Mesenchymal stem cell (in vitro differentiated cells and primary cell): ENCODE measurements at places on chromosomes 16 and 17.
A peak's percentile ranks its signal among the peaks of the same experiment; 100 is the strongest.

DNA sequence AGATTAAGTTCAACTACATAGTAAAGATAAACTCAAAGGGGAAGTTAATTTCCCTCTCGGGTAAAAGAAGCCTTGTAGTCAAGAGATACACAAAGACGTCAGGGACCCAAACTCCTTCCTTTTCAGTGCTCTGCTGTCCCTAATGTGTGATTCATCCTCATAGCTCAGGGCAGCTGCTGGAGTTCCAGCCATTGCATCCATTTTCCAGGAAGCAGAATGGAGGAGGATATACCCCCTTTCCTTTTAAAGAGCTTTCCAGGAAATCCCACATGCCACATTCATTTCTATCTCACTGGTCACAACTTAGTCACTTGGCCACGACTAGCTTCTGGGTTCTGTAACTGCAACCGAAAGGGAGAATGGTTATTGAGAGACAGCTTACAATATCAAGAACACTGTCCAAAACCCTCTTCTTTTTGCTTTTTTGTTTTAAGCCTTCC, 95.3 kb downstream of the SOCS1 start:
- no peaks in the 10 kb centered on the region for H3K27me3 ChIP-seq
- no peak overlapping the region for H3K4me3 ChIP-seq
- DNase-seq: no peak
- H3K36me3 ChIP-seq: no peaks in the 10 kb centered on the region
- H3K27ac ChIP-seq: no peak overlapping the region

DNA sequence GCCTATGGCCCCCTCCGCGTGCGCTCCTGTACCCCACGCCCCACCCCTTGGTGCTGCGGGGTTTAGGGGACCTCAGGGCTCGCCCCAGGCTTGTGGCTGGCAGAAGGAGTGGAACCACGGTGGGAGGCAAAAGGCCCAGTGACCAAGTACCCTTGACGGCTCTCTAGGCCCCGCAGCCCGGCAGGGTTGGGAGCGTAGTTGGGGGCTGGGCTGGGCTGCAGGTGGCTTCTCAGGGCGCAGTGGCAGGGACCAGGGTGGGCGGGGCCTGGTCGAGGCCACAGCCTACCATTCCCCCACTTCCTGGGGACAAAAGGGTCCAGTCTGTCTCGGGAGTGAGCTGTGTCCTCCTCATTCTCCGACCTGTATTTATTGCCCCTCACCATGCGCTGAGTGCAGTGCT, 124.9 kb downstream of the RBFOX3 start:
- H3K27ac ChIP-seq: no peak overlapping the region
- no peaks in the 10 kb centered on the region for H3K27me3 ChIP-seq
- H3K36me3 ChIP-seq: no peaks in the 10 kb centered on the region
- H3K4me3 ChIP-seq: no peak overlapping the region
- no peak for DNase-seq

GRCh38 chr17:46876353-46876887, 25.0 kb downstream of the WNT9B start:
- H3K27me3 ChIP-seq: peaks cover 60% of the 10 kb centered on the region
- H3K4me1 ChIP-seq: no peaks in the 10 kb centered on the region
- H3K36me3 ChIP-seq: no peaks in the 10 kb centered on the region
- no peak overlapping the region for H3K4me3 ChIP-seq
- DNase-seq: no peak

GRCh38 chr16:9557713-9558112, 466.3 kb downstream of the HAPSTR1 start:
- H3K36me3 ChIP-seq: no peaks in the 10 kb centered on the region
- no peak for DNase-seq
- no peaks in the 10 kb centered on the region for H3K27me3 ChIP-seq
- no peaks in the 10 kb centered on the region for H3K4me1 ChIP-seq
- H3K27ac ChIP-seq: no peak overlapping the region

DNA sequence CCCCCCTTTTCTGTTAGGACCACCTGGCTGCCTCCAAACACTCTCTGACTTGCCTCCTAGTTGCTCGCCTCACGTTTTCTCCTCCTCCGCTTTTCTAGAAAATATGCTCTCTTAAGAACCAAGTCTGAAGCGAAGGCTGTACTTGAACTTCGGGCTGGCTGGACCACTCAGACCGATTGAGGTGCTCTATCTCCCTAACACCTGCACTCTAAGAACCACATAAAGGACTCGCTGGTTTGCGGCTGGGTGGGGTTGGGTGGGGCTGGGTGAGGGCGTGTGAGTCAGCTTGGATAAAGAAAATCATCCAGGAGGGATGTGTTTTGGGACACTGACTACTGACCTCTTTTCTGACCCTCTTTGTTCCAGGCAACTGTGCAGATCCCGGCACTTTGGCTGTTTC, 22.9 kb upstream of the TMEM220 start:
- DNase-seq: no peak
- no peaks in the 10 kb centered on the region for H3K36me3 ChIP-seq

DNA sequence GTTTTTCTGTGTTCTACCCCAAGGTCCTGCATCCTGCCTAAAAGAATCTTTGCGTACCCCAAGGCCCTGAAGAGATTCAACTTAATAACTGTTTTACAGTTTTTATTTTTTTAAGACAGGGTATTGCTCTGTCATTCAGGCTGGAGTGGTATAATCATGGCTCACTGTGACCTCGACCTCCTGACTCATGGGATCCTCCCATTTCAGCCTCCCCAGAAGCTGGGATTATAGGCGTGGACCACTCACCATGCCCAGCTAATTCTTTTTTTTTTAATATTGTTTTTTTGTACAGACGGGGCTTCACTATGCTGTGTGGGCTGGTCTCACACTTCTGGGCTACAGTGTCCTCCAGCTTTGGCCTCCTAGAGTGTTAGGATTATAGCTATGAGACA, 9.3 kb upstream of the FAAP100 start:
- peaks cover 83% of the 10 kb centered on the region for H3K36me3 ChIP-seq
- H3K27ac ChIP-seq: peak overlapping the region; percentile 37

GRCh38 chr16:679814-680624, at the start of gene STUB1:
STUB1 (plus strand) TSS chr16:680410; CDS start chr16:680526, 116 bp downstream.
- peak within 1 kb of the TSS; percentile 93 for H3K4me3 ChIP-seq
- DNase-seq: peak; percentile 90
- H3K27ac ChIP-seq: peak within 1 kb of the TSS; percentile 88
- H3K36me3 ChIP-seq: peaks cover 24% of the 10 kb centered on the region
- H3K4me1 ChIP-seq: peaks cover 71% of the 10 kb centered on the region
- no peaks in the 10 kb centered on the region for H3K27me3 ChIP-seq

DNA sequence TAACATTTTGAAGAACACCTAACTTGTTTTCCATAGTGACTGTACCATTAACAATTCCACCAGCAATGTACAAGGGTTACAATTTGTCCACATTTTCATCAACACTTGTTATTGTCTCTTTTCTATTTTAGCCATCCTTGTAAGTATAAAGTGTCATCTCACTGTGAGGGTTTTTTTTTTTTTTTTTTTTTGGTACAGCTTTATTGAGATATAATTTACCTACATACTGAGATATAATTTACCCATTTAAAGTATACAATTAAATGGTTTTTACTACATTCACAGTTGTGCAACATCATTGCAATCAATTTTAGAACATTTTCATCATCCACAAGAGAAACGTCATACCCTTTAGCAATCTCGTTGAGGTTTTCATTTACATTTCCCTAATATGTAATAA, 17.9 kb upstream of the TMIGD1 start:
- DNase-seq: no peak
- no peak overlapping the region for H3K27ac ChIP-seq
- H3K27me3 ChIP-seq: no peaks in the 10 kb centered on the region
- H3K4me3 ChIP-seq: no peak overlapping the region
- H3K36me3 ChIP-seq: no peaks in the 10 kb centered on the region

DNA sequence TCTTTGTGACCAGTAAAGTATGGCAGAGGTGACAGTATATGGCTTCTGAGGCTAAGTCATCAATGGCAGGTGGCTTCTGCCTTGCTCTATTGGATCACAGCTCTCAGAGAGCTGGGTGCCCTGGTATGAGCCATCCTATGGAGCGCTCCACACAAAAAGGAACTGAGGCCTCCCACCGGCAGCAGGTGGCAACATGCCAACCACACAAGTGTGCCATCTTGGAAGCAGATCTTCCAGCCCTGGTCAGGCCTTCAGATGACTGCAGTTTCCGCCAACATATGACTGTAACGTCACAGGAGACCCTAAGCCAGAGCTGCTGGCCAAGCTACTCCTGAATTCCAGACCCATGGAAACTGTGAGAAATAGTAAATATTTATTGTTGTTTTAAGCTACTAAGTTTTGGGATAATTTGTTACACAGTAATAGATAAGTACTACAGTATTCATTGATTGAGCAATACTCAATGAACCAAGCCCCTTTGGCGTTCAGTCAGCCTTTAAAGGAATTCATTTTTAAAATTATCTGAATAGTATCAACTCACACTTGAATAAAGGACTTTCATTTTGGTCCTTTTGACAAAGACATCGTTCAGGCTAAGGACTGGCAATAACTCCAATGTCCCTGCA, 69.4 kb upstream of the LHX1 start:
- peaks cover 21% of the 10 kb centered on the region for H3K27me3 ChIP-seq
- no peak overlapping the region for H3K27ac ChIP-seq
- H3K36me3 ChIP-seq: no peaks in the 10 kb centered on the region
- H3K4me1 ChIP-seq: peaks cover 5% of the 10 kb centered on the region
- DNase-seq: no peak
- no peak overlapping the region for H3K4me3 ChIP-seq

DNA sequence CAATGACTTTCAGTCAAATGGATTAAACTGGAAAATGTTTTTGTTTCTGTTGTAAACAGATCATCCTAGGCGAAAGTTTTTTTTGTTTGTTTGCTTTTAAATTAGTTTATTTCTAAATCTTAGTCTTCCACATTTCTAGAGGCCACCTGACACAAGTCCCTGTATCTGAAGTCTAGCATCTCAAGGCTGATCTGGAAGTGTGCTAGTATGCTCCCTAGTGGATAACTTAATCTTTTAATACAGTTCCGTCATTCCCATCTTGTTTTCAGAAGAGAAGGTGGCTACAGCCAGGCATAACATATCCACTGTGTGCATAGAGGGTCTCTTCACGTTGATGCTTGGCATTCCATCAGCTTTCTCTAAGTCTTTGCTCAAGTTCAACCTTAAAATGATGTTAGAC, 7.6 kb downstream of the IFT20 start:
- peaks cover 7% of the 10 kb centered on the region for H3K4me1 ChIP-seq
- H3K27me3 ChIP-seq: no peaks in the 10 kb centered on the region
- DNase-seq: peak; percentile 26
- peaks cover 62% of the 10 kb centered on the region for H3K36me3 ChIP-seq
- no peak overlapping the region for H3K4me3 ChIP-seq
- peak overlapping the region; percentile 61 for H3K27ac ChIP-seq

DNA sequence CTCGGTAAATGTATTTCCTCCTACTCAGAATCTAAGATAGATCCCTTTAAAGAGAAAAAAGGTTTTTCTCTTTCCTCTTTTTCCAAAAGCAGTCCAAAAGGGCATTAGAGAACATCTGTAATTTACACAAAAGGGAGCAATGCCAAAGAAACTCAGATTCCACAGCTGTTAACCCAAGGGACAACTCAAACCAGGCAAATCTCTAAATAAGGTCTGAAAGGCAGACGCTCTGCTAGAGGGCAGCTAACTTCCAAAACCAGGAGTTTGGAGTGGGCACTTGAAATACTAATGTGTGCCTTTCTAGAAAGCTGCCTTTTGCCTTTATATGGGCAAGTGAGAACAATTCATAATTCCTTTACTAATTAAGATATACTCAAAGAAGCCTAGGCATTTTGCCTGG, 435.7 kb downstream of the ZFHX3 start:
- no peak overlapping the region for H3K27ac ChIP-seq
- H3K36me3 ChIP-seq: no peaks in the 10 kb centered on the region
- DNase-seq: no peak
- H3K4me3 ChIP-seq: no peak overlapping the region
- no peaks in the 10 kb centered on the region for H3K27me3 ChIP-seq
- H3K4me1 ChIP-seq: no peaks in the 10 kb centered on the region

DNA sequence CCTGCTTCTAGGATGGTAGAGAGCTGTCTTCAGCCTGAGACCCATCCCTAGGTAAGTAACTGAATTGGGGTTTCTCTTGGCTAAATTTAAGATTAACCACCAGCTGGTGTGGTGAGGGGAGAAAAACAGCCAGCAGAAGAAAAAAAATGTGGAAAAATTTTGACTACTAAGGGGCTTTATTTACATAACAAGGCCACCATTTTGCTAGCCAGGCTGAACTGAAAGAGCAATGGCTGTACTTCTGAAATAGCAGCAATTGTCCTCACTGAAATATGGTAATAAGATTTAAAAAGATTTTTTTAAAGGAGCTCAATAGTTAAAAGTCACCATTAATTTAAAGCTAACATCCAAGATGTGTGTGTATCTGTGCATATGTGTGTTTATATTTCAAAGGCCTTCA, 12.4 kb upstream of the TRIM25 start:
- no peaks in the 10 kb centered on the region for H3K27me3 ChIP-seq
- no peaks in the 10 kb centered on the region for H3K36me3 ChIP-seq

- DNase-seq: no peak
- H3K4me1 ChIP-seq: peaks cover 13% of the 10 kb centered on the region
- no peaks in the 10 kb centered on the region for H3K36me3 ChIP-seq
- no peaks in the 10 kb centered on the region for H3K27me3 ChIP-seq
- no peak overlapping the region for H3K27ac ChIP-seq
These were observed 271.3 kb downstream of the PARN start for GRCh38 chr16:14358697-14359305.

GRCh38 chr16:17160285-17160853, 310.4 kb downstream of the XYLT1 start:
- DNase-seq: no peak
- H3K27ac ChIP-seq: no peak overlapping the region
- no peaks in the 10 kb centered on the region for H3K4me1 ChIP-seq
- H3K27me3 ChIP-seq: no peaks in the 10 kb centered on the region

GRCh38 chr16:54282928-54283724, 3.5 kb downstream of the IRX3 start:
- no peak overlapping the region for H3K27ac ChIP-seq
- peaks cover 39% of the 10 kb centered on the region for H3K4me1 ChIP-seq
- DNase-seq: no peak
- H3K27me3 ChIP-seq: no peaks in the 10 kb centered on the region

GRCh38 chr16:27301236-27301861, 12.4 kb upstream of the IL4R start:
- no peak for DNase-seq
- H3K36me3 ChIP-seq: no peaks in the 10 kb centered on the region
- H3K4me1 ChIP-seq: no peaks in the 10 kb centered on the region
- no peaks in the 10 kb centered on the region for H3K27me3 ChIP-seq

- no peaks in the 10 kb centered on the region for H3K27me3 ChIP-seq
- peak overlapping the region; percentile 13 for H3K4me3 ChIP-seq
- peak; percentile 78 for DNase-seq
These were observed 4.5 kb downstream of the RMI2 start for GRCh38 chr16:11349599-11350276.

DNA sequence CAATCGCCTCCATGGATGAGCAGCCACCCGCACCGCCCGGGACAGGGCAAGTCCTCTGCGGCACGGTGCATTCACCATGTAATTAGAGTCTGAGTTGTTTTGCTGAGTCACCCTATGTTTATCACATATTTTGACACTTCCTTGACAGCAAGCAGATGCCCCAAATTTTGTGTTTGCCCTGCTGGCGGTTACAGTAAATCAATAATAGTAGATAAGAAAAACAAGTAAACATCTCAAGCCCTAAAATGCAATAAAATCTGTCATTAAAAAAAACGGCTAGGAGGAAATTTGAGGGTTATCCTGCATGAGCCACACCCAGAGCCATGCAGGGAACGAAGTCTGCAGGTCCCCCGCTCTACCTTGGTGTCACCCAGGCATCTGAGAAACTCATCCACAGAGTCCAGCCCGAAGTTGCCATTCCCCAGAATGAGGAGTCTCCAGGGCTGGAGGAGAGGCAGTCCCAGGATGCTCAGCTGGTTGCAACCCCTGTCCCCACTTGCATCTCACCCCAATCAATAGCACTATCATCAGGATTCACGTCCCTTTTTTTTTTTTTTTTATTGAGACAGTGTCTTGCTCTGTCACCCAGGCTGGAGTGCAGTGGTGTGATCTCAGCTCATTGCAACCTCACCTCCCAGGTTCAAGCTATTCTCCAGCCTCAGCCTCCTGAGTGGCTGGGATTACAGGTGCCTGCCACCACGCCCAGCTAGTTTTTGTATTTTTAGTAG, 16.5 kb upstream of the ST6GALNAC1 start:
- peak; percentile 69 for DNase-seq
- no peak overlapping the region for H3K4me3 ChIP-seq
- peaks cover 7% of the 10 kb centered on the region for H3K4me1 ChIP-seq
